ENCODE measurements at places on chromosomes 2 and 18.

- no peak for DNase-seq
Observed at GRCh38 chr2:32464431-32464830, 107.6 kb downstream of the BIRC6 start.

GRCh38 chr18:22378672-22379282, 38.9 kb downstream of the CTAGE1 start:
- no peak for DNase-seq

DNA sequence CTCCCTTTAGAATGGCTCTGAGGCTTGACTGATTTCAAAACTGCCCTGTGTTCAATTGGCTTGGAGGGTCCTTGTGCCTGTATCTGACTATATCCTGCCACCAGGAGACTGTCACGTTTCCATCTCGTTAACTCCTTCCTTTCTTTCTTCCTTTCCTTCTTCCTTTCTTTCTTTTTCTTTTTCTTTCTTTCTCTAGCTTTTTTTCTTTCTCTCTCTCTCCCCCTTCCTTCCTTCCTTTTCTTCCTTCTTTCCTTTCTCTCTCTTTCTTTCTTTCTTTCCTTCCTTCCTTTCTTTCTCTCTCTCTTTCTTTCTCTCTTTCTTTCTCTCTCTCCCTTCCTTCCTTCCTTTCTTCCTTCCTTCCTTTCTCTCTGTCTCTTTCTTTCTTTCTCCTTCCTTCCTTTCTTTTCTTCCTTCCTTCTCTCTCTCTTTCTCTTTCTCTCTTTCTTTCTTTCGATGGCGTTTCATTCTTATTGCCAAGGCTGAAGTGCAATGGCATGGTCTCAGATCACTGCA, 38.1 kb upstream of the EML6 start:
- DNase-seq: no peak

DNA sequence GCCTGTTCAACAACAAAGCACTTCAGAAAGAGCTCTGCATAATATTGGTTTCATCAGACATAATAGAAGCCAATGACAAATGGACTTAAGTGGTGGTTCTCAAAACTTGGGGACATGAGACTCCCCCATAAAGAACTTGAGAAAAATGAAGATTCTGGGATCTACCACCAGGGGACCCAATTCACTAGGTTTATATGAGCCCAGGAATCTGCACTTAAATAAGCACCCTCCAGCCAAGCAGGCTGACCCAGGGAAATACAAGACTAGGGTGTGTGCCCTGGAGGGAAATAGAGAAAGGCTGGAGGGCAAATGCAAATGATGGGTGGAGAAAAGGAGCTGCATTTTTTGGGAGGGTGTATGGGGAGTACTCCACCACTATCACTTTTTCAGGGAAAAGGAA, 52.5 kb downstream of the SATB2 start:
- no peak for DNase-seq

GRCh38 chr18:3481696-3482210, 31.8 kb downstream of the TGIF1 start:
- DNase-seq: no peak

- DNase-seq: no peak
Observed at GRCh38 chr2:156864325-156864724, 393.2 kb upstream of the GALNT5 start.

DNA sequence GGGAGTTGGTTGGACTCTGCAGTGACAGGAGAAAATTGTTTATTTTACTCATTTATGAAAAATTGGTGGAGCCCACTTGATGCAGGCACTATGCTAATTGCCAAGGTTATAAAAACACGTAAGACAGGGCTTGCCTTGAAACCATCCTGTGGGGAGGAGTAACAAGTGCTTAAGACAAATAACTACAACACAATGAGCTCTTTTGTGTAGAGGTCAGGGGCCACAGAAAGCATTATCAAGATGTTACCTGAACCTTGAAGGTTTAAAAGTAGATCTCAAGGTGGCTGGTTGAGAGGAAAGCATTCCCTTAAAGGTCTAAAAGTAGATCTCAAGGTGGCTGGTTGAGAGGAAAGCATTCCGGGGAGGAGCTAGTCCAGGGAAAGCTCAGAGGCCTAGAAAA, 381.8 kb upstream of the POU3F3 start:
- no peak for DNase-seq

- no peak for DNase-seq
Observed at GRCh38 chr2:52775674-52776073, 991.9 kb upstream of the CHAC2 start.

DNA sequence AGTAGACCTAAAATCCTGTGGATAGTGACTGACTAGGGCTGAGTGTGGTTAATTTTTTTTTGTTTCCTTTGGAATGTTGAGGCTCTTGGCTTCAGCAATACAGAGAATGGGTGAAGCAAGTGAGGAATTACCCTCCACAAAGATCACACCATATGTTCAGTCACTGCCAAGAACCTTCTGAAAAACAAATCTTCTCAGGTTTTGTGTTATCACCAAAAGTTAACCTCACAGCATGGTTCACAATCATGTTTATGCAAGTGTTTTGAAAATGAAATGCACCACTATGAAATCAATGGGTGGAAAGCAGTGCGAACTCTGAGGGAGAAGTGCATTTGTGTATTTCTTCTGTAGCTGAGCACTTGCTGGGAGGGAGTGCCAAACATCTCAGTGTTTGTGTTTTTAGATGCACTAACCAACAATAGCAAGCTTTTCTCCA, 44.4 kb downstream of the SPATS2L start:
- no peak for DNase-seq

GRCh38 chr2:201999279-201999678, 34.4 kb upstream of the FZD7 start:
- no peak for DNase-seq

- no peak for DNase-seq
Observed at GRCh38 chr2:166337932-166338331, 37.8 kb downstream of the SCN9A start.
